ENCODE measurements at places on chromosomes 3 and 15.

DNA sequence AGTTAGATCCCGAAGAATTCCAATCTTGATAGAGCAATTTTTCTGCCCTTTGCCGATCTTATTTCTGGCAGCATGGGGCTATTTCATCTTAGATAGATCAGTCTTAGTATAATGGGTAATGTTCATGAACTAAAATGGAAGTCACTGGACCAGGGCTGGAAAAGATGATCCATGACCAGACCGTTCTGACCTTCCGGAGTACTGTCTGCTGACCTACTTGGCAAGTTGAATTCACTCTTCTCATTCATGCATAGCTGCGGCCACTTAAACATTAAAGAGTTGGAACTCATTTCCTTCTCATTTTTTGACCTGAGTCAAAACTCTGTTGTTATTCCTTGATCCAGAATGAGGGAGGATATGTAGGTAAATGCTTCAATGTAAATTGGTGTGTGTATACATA, 32.5 kb downstream of the GMNC start:
- no peak for DNase-seq

DNA sequence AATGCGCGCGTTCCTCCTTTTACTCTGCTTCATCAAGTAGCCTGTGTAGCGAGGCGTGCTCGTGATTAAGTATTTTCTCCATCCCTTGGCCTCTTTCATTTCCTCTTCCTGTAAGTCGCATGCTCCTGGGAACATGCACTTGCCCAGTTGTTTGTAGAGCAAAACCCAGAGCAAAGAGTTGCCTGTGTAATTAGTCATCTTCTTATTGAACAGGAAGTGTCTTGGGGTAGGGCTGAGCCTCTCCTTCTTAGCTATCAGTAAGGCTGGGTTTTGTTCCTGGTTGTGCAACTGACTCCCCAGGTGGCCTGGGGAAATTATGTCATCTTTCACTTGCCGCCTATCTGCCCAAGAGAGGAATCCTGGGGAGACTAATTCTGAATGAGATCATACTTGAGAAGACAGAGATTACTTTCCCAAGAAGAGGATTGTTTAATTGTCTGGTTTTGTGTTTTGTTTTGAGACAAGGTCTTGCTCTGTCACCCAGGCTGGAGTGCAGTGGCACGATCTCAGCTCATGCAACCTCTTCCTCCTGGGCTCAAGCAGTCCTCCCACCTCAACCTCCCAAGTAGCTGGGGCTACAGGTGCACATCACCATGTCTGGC, 14.9 kb downstream of the LIPH start:
- peak; percentile 100 for DNase-seq

DNA sequence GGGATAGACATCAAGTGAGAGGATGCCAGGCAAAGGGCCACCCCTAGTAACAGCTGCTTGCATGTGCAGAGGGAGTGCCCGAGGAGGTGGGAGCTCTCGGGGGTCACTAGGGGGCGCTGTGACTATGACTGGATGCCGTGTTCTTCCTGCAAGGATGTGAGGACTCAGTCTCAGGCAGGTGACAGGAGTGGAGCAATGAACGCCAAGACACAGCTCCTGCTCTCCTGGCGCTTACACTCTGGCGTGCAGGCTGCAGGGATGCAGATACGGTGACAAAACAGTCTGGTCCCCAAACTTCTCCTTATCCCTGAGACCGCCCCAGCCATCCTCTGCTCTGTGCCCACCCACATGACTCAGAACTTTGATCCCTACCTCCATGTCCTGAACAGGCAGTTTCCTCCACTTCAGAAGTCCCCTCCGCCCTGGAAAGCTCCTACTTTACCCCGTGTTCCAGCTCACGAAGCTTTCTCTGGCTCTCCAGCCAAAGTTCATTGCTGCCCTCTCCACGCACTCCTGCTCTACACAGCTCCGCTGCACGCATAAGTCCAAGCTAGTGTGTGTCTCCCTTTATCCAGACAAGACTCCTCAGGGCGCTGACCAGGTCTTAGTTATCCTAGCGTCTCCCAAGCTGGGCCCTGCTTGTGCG, 14.7 kb downstream of the RHOV start:
- DNase-seq: peak; percentile 42

- DNase-seq: no peak
Measured at GRCh38 chr3:62636235-62636826, 238.9 kb downstream of the CADPS start.

GRCh38 chr3:2771193-2771592, 339.0 kb downstream of the IL5RA start:
- no peak for DNase-seq

GRCh38 chr3:89654031-89654430, 546.6 kb downstream of the EPHA3 start:
- DNase-seq: no peak

- DNase-seq: no peak
Measured at GRCh38 chr3:69065318-69065964, 13.3 kb upstream of the TMF1 start.

DNA sequence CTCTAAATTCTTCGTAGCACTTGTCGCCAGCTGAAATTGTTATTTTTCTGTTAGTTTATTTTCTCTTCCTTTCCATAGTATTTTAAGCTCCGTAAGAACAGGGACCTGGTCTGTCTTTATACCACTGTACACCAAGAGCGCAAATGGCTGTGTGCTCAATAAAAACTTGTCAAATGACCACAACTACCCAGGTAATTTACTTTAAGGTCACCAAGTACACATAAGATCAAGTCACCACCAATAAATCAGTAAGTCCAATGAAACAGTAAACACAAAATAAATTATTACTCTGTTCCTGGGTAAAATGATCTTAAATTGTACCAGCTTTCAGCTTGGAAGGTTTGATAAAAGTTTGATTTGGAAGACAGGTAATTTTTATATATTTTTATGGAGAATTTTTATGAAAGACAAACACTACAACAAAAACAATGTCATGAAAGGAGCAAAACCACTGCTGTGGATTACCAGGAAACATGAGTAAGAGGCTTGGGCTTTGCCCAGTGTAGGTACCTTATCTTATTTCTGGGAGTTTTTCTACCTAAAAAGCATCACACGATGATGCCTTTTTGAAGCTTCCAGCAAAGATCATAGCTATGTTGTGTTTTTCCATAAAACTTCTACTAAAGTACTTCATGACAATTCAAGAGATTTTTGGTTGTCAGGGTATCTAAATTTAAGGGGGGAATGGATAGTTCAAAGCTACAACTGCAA, 406.8 kb downstream of the SHQ1 start:
- no peak for DNase-seq

DNA sequence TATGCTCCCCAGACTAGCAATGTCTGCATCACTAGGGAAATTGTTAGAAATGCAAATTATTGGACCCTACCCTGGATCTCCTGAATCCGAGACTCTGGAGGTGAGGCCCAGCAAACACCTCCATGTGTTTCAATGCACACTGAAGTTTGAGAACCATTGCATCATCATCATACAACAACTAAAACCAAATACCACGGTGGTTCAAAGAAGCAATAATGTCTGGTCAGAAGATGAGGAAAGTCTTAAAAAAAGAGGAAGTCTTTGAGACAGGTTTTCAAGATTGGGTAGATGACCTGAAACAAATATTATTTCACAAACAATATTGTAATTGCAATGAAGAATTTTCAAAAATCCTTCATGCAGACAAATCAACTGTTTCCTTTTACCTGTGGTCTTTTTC, 60.3 kb upstream of the TRA2B start:
- no peak for DNase-seq

- DNase-seq: no peak
Measured at GRCh38 chr3:125334675-125335560, 40.2 kb downstream of the ZNF148 start.

- DNase-seq: no peak
Measured at GRCh38 chr3:5699313-5699712, 511.8 kb downstream of the EDEM1 start.

GRCh38 chr3:134212967-134213665, 37.5 kb downstream of the RYK start:
- no peak for DNase-seq

- DNase-seq: peak; percentile 76
Measured at GRCh38 chr3:10015461-10015904, 10.8 kb upstream of the FANCD2 start.

GRCh38 chr15:66491846-66492245, 5.7 kb downstream of the SNAPC5 start:
- no peak for DNase-seq

DNA sequence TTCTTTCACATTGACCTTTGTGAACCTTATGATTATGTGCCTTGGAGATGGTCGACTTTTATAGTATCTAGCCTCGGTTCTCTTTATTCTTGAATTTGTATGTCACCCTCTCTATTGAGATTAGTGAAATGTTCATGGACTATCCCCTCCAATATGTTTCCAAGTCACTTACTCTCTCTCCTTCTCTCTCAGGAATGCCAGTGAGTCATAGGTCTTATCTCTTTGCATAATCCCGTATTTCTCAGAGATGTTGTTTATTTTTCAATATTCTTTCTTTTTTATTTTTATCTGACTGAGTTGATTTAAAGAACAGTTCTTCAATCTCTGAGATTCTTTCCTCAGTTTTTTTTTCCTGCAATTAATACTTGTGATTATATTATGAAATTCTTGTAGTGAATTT, 411.6 kb upstream of the CADM2 start:
- DNase-seq: no peak

GRCh38 chr3:149871855-149872254, 58.8 kb downstream of the RNF13 start:
- no peak for DNase-seq

DNA sequence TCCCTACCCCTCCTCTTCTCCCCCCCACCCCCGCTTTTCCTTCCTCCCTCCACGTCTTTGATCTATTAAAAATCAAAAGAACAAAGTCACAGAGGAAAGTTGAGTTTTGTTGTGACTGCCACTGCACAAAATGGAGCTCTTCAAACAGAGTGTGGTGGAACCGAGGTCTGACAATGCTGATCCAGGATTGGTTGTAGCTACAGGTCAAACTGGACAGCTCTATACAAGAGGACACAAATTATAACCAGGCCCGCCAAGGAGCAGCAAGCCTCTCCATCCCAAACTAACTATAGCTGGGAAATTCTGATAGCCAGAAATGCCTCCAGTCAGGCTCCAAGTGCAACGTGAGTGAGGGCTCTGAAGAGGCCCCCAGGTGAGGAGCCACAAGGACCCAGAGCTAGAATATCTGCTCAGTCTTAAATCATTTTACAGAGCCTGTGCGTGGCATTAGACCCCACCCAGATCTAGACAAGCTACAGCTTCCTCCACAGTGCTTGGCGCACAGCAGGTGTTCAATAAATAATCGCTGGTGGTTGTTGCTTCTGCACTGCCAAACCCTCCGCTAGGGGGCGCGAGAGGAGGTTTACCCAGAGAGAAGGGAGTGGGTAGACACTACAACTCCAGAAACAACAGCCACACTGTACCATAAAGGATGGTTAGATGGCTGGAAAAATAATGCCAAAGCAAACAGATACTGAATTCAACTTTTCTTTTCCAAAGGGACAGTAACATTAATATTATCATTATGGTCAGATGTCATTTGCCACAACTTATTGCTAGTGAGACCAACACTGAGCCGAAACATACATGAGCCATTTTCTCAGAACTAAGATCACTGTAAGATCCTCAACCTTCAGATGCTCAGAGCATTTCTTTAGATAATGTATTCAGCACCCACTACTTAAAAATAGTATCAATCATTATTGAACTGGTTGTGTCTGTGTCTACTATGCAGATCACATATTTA, 44.6 kb downstream of the ZIC4 start:
- no peak for DNase-seq

- DNase-seq: no peak
Measured at GRCh38 chr3:18425641-18426257, 610 bp upstream of the SATB1 start.

DNA sequence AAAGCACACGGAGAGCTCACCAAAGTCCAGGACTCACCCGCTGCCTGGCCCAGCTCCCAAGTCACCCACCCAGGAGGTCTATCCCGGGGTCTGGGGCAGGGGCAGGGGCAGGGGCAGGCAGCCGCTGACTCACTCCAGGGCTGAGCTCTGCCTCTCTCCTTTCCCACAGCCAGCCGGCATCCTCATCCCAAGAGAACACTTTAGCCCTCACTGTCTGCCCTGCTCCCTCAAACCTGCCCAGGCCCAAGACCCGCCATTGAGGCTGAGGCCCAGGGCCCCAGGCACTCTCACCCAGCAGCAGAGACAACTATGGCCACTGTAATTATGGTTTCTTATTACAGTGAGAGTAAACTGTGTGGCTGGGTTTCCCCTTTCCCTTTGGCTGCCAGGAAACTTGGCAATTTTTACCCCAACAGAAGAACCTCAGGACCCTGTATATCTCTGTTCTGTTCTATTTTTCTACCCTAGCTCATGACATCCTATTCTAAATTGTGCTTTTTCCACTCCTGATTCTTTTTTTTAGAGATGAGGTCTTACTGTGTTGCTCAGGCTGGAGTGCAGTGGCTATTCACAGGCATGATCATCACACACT, 53.0 kb downstream of the IQSEC1 start:
- no peak for DNase-seq

- no peak for DNase-seq
Measured at GRCh38 chr15:94411285-94411684, 179.9 kb downstream of the MCTP2 start.

GRCh38 chr3:43752905-43753304, 62.2 kb downstream of the ABHD5 start:
- DNase-seq: no peak

DNA sequence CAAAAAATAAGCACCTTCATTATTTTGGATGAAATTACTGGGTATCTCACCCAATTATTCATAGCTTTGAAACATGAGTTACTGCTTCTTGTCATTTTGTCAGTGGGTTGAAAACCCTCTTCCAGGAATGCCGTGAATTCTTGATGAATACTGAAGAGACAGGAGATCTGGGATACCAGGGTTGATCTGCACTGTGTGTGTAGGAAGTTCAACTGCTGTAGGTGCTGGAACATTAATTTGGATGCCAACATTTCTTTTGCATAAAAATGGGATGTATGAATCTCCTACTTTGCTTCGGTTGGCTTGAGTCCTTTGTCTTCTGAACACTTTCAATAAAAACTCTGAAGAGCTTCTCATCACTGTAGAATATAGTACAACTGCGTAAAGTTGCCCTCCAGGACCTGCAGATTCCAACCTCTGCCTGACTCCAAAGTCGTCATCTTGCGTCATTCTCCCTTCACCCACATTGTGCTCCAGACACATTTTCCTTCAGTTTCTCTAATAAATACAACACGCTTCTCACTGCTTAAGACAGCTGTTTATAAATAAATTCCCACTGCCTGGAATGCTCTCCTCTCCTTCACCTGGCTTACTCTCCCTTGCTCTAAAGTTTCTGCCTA, 312.7 kb upstream of the TGFBR2 start:
- DNase-seq: no peak

GRCh38 chr3:56911363-56911762, 109.6 kb upstream of the ARHGEF3 start:
- no peak for DNase-seq

DNA sequence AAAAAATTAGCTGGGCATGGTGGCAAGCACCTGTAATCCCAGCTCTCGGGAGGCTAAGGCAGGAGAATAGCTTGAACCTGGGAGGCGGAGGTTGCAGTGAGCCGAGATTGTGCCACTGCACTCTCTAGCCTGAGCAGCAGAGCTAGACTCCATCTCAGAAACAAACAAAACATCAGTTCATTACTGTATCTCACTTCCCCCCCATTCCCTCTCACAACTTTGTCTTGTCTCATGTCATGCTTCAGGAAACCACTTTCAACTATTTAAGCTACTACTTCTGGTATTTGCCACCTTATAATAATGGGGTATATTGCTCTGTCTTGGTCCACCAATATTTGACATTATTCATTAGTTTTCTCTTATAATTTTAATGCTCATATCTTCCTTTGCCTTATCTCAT, 26.2 kb downstream of the PIK3CA start:
- no peak for DNase-seq

GRCh38 chr3:186088335-186088734, 20.6 kb downstream of the ETV5 start:
- no peak for DNase-seq

- no peak for DNase-seq
Measured at GRCh38 chr3:20558161-20558560, 372.2 kb upstream of the SGO1 start.
